Spinal cord (tissue), 10 donors: ENCODE measurements at places on chromosomes 2 and 18. TPM values are rescaled to one million over a fixed set of nuclear protein-coding genes. Genes with fewer than 3 reads are reported as not detected.

The C2orf69 gene
- 9.2 TPM for total RNA-seq

The PLCD4 gene
- 8.3 TPM for total RNA-seq

The CIDEA gene
- total RNA-seq: 0.50 TPM

The GPR45 gene
- total RNA-seq: 0.99 TPM

The HOXD12 gene
- not detected for total RNA-seq

The GPBAR1 gene
- 0.30 TPM for total RNA-seq

The TTN gene
- 4.5 TPM for total RNA-seq

The D2HGDH gene
- 12.7 TPM for total RNA-seq

The CD28 gene
- total RNA-seq: 3.7 TPM

The TMEFF2 gene
- 46.7 TPM for total RNA-seq

The CD226 gene
- total RNA-seq: 2.2 TPM

The TCF23 gene
- not detected for total RNA-seq

The ACVR1C gene
- 0.61 TPM for total RNA-seq

The CRYBA2 gene
- total RNA-seq: not detected

The SMARCAL1 gene
- total RNA-seq: 14.1 TPM

- no peak for DNase-seq
Measured at GRCh38 chr2:29323301-29323700, 208.1 kb downstream of the CLIP4 start.

- peak; percentile 58 for DNase-seq
Measured at GRCh38 chr2:70123051-70123828, 36.0 kb downstream of the PCBP1 start.

DNA sequence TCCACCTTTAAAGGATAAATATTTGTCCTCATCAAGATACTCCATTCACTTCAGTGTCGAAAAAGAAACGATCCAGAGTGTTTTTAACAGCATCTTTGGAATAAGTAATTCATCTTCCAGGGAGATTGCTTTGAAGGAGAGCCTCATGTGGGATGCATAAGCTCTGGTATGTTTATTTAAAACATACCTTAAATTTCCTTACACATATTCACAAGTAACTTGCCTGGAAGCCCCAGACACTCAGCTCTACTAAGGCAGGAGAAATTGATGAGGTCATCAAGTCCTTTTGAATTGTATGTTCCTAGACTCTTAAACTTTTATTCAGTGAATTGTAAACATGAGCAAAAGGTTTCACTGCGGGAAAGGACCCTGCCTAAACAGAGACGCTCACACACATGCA lies 103.0 kb downstream of the CDK15 start:
- DNase-seq: no peak

DNA sequence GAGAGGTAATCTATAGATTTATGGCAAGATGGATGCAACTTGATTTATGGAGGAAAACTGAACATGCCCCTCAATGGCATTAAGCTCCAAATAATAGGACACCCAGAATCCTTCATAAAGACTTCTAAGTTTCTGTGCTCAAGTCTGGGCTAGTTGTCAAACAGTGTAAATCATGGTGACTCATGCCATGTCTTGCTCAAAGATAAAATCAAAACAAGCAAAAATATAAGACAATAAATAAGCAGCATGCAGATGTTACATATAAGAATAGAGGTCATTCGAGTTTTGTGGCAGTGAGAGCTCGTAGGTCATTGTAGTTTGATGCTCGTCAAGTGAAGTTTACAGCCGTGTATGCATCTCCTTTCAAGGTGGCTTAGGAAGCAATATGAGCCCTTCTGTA lies 403.2 kb downstream of the THSD7B start:
- DNase-seq: no peak

DNA sequence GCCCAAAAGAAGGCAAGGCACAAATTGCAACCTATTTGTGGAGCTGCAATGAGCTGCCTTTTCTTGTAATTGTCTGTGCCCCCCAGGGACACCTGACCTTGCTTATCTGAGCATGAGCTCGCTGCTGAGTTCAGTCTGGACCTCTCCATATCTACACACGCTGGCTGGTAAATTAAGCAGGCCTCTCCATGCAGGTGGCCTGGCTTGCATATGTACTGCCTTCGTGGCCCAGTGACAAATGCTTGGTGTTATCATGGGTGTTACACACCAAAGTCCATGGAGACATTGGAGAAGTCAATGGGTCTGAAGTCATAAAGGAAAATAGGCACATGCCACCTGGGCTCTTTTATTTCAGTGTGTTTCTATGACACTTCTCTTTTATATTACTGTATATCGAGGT lies 121.2 kb downstream of the IRS1 start:
- DNase-seq: no peak

DNA sequence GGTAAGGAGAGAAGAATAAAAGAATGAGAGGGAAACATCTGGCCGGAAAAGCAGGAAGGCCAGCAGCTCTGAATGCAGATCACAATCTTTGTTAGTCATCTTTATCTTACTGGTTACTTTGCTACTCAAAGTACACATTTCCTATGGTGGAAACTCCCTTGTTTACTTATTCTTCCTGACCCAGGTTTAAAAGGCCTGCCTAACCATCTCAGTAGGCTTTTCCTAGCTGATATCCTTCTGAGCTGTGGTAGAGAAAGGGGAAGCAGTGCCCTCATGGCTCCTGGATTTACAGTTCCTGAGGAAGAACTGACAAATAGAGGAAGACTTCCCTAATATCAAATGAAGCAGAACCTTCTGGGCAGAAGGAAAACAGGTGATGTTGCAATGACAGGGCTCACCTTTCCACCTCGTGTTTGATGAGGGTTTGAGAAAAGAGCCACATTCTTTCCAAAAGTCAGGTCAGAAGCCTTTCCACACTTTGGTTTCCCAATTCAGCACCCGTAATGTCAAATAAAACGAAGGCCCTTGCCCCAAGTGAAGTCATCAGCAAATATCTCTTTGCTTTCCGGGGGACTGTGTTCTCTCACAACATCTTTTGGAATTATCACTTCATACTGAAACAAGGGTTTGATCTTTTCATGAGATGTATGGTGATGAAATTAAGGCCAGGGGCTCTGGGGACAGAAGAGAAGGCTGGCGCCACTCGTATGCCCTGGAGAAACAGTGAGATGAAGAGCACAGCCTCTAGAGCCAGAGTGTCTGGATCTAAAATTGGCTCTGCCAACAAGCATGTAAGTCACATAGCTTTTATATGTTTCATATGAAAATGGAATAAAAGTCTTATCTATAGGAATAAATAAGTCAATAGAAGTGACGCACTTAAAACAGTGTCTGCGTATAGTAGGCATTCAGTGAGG lies 26.7 kb upstream of the APOB start:
- DNase-seq: no peak

DNA sequence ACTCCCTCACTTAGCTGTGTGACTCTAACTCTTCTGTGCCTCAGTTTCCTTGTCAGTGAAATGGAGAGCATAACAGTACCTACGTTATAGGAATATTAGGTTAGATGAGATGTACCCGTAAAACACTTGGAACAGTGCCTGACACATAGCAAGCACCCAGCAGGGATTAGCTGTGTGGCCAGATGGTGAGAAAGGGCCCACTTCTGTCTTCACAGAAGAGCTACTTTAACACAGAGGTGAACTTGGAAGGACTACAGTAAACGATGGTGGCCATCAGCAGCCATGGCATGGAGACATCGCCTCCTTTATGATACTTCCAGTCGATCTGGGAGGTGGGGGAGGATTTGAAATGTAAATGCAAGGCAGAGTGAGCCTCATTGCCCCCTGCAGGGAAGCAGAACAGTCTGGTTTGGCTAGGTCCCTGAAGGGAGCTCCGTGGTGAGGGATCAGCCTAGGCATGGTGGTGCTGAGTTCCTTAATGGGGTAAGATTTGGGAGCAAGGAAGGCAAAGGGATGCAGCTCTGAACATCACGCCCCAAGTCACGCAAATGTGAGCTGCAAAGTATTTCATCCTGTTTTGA lies 101.7 kb upstream of the ALPP start:
- no peak for DNase-seq

- no peak for DNase-seq
Measured at GRCh38 chr2:19883486-19883885, 18.3 kb downstream of the TTC32 start.

- DNase-seq: no peak
Measured at GRCh38 chr2:222842491-222843174, 18.2 kb upstream of the ACSL3 start.

DNA sequence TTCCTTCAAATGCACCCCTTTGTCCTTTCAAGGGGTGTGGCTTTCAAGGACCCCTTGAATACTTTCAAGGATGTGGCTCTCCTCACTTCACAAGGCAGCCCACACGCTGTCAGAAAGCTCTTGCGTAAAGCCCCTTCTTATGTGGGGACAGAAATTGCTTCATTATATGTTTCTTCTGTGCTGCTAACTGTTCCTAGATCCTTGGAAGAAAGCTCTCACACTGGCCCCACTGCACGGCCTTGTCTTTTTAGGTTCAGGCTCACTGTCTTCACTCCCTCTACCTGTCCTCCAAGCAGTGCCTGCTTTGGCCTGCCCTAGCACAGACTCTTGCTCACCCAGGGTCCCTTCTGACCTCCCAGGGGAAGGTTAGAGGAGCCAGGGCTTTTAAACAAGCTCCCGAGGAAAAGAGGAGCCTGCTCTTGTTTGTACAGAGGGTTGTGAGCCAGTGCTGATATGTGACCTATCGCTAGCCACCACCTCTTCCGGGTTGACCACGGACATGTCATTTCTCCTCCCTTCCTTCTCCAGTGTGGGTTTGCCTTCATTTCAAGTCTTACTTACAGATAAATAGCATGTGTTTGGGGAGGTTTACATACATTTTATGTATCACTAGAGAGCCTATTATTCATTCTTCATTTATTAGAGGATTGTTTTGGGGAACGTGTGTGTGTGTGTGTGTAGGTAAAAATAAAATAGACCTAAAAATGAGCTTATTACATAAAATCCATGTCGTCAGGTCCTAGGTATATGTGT lies 94.7 kb downstream of the RTN4 start:
- no peak for DNase-seq

DNA sequence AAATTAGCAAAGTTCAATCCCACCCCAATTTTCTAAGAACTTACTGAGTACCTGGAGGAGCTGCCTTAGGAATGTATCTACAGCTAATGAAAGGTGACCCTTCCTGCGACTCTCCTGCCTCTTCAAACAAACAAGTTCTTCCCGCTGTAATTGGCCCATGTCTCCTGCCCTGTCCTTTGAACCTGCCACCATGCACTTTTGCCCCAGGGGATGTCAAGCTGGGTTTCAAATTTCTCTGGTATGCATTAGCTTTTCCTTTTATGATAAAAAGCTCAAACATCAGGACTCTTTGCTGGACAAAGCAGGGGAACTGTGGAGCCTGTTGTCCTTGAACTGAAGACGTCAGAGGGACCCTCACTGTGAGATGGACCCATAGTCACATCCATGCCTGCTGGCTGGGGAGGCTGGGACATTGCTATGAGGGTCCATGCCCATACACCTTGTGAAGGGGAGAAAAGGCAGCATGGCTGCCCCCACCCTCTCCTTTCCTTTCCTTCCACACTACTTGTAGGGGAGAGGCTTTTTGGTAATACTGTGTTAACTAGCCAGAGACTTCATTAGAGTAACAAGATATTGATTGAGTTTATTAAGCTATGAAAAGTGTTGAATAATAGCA lies 210.7 kb upstream of the COPS8 start:
- no peak for DNase-seq

- no peak for DNase-seq
Measured at GRCh38 chr2:21123473-21124393, at the start of gene TDRD15. Gene TDRD15 (plus strand): TSS chr2:21123968. CDS start chr2:21137468, 13,500 bp downstream.

DNA sequence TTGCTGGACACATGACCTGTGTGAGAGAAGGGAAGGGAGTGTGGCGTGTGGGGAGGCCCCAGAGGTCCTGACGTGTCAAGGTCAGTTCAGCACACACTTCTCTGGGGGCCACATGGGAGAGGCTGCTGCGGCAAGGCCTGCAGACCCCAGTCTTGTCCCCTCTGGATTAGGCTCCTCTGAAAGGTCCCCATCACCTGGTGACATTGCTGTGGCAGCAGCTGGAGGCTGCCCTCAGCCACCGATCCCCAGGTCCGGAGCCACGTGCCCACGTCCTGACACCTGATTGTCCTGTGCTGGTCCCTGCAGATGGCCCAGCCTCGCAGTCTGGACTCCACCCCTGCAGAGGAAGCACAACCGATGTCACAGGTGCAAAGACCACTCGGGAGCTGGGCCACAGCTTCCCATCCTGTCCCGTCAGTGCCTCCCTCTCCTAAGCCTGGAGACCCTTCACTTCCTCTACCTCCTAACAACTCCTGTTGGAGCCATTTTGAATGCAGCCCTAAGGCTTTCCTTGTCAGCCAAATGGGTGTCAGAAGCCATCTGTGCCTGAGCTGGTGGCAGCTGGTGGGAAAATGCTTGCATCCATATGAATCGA lies 12.7 kb downstream of the TMEM177 start:
- DNase-seq: no peak

- DNase-seq: no peak
Measured at GRCh38 chr2:177832611-177833433, 239.8 kb downstream of the PDE11A start.

DNA sequence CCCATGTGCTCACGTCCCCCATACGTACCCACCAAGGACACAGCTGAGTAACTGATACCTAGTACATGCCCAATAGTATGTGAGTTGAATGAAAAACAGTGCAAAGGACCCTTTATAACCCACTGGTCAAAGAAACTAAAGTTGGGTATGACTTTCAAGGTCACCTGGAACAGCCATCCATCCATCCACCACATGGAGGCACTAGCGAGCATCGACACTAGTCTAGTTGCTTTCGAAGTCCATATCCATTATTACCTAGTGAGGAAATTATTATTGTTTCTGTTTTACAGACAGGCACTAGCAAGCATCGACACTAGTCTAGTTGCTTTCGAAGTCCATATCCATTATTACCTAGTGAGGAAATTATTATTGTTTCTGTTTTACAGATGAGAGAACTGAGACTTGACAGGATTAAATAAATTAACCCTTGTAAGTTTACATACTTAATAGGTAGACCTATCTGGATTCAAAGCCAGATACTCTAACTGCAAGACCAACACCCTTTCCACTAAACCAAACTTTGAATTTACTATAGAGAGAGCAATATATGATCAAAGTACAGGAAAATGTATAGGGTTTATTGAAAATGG lies 233.7 kb downstream of the METTL4 start:
- DNase-seq: no peak

GRCh38 chr2:50480507-50480906 lies 551.4 kb downstream of the NRXN1 start:
- DNase-seq: no peak

GRCh38 chr2:386406-387103 lies 98.7 kb upstream of the ALKAL2 start:
- no peak for DNase-seq

GRCh38 chr2:173346035-173346434 lies 8.6 kb upstream of the CDCA7 start:
- DNase-seq: no peak

GRCh38 chr2:105972246-105972645 lies 221.9 kb downstream of the UXS1 start:
- no peak for DNase-seq

GRCh38 chr2:21461754-21462240 lies 338.0 kb downstream of the TDRD15 start:
- no peak for DNase-seq

- no peak for DNase-seq
Measured at GRCh38 chr18:73807551-73808192, 340.0 kb downstream of the FBXO15 start.
